ENCODE measurements at places on chromosomes 2 and 18.

DNA sequence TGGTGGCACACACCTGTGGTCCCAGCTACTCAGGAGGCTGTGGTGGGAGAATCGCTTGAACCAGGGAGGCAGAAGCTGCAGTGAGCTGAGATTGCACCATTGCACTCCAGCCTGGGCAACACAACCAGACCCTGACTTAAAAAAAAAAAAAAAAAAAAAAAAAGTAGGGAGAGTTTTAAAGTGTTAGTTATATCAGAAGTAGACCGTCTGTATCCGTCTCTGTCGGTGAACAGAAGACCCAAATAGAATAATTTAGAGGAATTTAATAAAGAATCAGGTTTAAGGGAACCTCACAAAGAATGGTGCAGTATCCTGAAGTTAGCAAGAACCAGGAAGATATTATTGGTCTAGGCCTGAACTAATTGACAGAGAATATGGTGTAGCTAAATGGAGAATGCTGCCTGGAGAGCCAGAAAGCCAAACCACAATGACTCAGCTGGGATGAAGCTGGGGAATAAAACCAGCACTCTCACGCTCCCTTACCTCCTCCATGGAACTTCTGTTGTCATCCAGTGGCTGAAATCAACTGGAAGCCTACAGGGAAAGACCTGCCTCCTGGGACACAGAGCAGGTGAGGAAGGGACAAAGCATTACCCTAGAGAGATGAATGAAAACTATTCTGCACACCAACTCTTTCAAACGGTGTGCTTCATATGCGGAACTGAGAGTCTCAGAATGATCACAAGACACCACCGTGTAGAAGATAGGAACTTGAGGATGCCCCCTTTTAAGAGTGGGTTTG is 39.1 kb upstream of the PLEKHM3 start:
- peak; percentile 78 for DNase-seq

GRCh38 chr2:129004940-129005490 is 686.3 kb upstream of the HS6ST1 start:
- DNase-seq = no peak

GRCh38 chr2:239583171-239583878 is 182.5 kb upstream of the HDAC4 start:
- DNase-seq = no peak

GRCh38 chr2:226098861-226099745 is 699.6 kb downstream of the NYAP2 start:
- no peak for DNase-seq

DNA sequence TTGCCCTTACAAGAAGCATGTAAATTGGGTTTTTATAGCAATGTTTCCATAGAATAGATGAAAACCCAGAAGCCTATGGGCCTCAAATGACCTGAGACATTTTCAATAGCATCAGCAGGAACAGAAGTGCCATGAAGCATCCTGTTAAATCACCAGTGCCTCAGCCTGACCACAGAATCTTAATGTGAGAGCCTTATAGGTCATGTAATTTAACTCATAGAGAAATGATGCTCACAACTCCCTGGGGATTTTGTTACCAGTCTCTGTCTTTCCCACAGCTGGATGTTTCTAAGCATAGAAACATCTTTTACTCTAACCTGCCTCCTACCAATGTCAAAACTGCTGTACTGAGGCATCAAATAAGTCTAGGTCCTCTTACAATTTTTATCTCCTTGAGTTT is 295.8 kb upstream of the ACVR2A start:
- DNase-seq = no peak

- no peak for DNase-seq
Measured at GRCh38 chr18:59387687-59388565, 28.9 kb upstream of the LMAN1 start.

- no peak for DNase-seq
Measured at GRCh38 chr2:32534831-32535230, 93.0 kb upstream of the TTC27 start.
